Fibroblast of upper back skin (primary cell): ENCODE measurements at places on chromosomes 11 and 22.

DNA sequence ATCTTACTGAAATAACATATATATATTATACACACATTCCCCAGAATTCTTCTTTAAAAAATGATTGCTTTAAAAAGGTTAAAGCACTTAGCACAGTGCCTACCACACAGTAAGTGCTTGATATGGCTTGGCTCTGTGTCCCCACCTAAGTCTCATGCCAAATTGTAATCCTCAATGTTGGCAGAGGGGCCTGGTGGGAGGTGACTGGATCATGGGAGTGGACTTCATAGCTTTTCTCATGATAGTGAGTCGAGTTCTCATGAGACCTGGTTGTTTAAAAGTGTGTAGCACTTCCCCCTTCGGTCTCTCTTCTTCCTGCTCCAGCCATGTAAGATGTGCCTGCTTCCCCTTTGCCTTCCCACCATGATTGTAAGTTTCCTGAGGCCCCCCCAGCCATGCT, 6.2 kb downstream of the CRYAB start:
- peak; percentile 73 for DNase-seq

DNA sequence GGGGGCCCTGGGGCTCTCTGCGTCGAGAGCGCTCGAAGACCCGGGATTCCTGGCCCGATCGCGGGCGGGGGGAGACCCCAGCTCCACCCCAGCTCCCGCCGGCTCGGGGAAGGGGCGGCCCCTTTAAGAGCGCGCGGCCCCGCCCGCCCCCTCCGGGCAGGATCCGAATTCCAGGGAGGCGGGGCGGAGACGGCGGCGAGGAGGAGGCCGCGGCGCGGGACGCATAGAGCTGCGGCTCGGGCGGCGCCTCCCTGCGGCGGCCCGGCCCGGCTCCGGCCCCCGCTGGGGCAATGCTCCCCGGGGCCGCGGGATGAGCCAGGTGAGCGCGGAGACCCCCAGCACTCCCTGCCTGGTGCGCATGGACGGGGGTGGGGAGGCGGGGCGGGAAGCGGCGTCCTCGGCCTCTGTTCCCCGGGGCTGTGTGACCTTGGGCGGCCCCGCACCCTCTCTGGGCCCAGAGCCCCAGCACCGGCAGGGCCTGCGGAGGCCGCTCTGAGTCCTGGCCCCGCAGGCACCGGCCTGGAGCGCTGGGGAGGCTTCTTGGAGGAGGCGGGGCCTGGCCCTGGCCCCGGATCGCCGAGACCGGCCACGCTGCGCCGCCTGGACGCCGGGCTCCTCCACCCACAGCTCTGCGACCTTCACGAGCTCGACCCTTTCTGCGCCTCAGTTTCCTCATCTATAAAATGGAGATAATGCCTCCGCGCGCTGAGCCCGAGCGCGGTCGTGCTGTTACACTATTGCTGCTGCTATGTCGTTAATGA, 565 bp downstream of the GAS2L1 start:
- peak; percentile 69 for DNase-seq

GRCh38 chr11:27075655-27076054, 35.0 kb downstream of the BBOX1 start:
- DNase-seq: no peak

GRCh38 chr11:64238076-64238475, 2.8 kb upstream of the FKBP2 start:
- DNase-seq: no peak

GRCh38 chr11:74005721-74006517, 3.0 kb downstream of the UCP3 start:
- no peak for DNase-seq

- no peak for DNase-seq
These were observed 19.9 kb downstream of the SERGEF start for GRCh38 chr11:17992916-17993315.

DNA sequence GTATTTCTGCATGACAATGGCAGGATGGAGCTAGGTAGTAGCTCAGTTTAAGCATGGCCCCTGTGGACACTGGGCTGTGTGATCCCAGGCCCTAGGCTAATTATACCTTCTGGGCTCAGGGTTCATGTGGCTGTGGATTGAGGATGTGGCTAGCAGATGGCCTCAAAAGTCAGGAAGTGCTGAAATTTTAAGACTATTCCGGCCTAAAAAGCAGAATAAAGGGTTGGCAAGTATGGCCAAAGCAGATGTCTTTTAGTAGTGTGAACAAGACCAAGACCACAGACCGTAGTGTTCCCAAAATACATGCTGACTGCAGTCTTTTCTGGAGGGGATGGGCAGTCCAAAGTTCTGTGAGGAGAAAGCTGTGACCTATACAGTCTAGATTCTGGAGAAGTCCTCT, 115.7 kb upstream of the RAG2 start:
- no peak for DNase-seq

GRCh38 chr11:35853971-35854370, 89.9 kb upstream of the LDLRAD3 start:
- no peak for DNase-seq

GRCh38 chr11:84901991-84902390, 725.2 kb downstream of the DLG2 start:
- peak; percentile 88 for DNase-seq

GRCh38 chr11:128476729-128477128, 110.6 kb downstream of the ETS1 start:
- no peak for DNase-seq

GRCh38 chr11:46977038-46977813, 40.7 kb downstream of the CSTPP1 start:
- no peak for DNase-seq

DNA sequence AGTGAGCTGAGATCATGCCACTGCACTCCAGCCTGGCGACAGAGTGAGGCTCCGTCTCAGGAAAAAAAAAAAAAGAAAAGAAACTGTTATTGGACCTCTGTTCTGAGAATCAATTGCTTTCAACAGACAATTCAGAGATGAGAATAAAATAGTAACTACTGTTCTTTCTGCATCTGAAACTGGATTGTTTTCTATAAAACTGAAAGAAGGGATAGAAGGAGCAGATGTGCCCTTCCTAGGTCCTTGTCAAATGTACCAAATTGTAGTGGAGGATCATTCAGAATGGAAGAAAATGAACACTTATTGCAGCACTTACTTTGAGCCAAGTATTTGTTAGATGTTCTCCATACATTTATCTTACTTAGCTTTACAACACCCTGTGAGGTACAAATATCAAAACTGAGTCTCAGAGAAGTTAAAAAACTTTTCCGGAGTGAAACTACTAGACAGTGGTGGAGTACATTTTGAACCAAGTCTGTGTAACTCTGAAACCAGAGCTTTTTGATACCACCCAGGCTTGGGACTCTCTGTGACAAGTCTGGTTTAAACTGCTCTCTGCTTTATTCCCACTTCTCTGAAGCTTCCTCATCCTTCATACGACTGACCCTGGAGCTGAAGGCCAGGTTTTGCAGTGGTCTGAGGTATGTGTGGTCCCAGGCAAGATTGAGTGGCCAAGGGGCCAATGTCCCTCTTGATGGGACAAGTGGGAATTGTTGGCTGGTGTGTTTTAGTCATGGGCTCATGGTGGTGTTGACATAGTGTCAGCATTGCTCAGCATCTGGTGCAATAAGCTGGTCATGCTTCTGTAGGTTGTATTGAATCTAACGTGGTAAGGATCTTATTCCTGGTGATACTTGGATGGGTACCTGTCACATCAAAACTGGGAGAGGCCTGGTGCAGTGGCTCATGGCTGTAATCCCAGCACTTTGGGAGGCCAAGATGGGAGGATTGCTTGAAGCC, 48.2 kb upstream of the CCDC134 start:
- no peak for DNase-seq

DNA sequence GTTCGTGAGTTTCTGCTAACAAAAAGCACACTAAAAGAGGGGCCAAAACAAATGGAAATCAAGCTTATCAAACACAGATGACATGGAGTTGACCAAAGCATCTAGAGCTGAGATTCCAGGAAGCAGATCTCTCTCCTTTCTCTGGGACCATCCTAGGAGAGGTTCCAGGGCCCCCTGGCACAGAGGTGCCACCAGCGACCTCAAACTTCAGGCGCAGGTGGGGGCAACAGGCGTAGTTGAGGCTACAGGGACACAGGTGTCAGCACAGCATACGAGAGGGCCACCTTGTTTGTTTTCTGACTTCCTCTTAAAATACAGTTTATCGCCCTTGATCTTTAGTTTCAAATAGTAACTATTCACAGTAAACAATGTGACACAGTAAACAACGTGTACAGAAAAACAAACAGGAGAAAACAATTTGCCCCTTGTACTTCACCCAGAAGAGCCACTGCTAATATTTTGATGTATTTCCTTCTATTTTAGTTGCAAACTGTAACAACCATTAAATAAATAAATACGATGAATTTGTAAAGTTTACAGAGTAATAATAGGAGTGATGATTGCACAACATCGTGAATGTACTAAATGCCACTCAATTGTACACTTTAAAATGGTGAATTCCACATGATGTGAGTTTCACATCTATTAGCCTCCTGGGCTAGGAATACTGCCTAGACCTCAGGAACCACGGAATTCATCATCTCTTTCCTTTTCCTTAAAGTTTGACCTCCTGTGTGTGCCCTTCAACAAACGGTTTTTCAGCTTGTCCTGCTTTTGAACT, 52.2 kb downstream of the IGLL5 start:
- DNase-seq: peak; percentile 25

GRCh38 chr22:24405631-24406321, 21.6 kb upstream of the ADORA2A start:
- no peak for DNase-seq

DNA sequence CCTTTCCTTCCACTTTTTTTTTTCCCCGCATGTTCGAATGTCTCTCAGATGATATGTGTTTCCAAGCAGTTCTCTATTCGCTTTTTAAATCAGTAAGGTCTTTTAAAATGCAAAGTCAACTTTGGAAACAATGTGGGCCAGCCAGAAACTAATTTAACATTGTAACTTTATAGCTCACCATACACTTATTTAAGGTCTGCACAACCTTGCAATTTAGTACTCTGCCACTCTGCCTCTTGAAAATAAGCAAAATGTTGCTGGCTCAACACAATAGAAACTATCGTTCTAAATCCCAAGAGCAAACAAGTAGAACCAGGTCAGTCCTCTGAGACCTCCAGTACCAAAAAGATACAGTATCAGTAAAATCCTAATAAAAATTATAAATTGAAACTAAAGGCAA, 109.0 kb downstream of the SIK3 start:
- DNase-seq: no peak

GRCh38 chr11:68855205-68855981, 13.7 kb upstream of the CPT1A start:
- DNase-seq: no peak

DNA sequence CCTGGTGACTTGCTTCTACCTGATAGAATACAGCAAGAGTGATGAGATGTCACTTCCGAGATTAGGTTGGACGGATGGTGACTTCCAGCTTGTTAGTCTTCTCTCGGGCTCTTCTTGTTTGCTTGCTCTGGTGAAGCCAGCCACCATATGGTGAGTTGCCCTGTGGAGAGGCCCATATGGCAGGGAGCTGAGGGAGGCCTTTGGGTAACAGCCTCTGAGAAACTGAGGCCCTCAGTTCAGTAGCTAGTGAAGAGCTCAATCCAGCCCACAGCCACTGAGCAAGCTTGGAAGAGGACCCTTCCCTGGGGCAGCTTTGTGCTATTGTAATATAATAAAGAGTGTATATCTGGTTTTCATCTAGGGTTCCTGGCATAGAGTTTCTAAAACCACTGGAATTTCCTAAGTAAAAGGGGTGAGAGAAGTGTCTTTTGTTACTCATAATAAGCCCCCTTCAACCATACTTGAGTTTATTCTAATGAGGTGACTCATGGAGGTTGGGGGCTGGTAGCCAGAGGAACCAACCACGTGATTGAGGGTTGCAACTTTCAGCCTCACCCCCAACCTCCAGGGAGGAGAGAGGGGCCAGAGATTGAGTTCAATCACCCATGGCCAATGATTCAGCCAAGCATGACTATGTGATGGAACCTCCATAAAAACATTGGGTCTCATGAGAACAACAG, 8.0 kb upstream of the TPCN2 start:
- DNase-seq: peak; percentile 96

- DNase-seq: no peak
These were observed 272.1 kb downstream of the BRD1 start for GRCh38 chr22:49555526-49555925.

- peak; percentile 19 for DNase-seq
These were observed 373.5 kb downstream of the GUCY1A2 start for GRCh38 chr11:106644824-106645223.

- DNase-seq: no peak
These were observed 9.9 kb downstream of the GVQW3 start for GRCh38 chr11:76391021-76391420.

GRCh38 chr22:47090591-47091245, 328.3 kb downstream of the TBC1D22A start:
- DNase-seq: peak; percentile 48

DNA sequence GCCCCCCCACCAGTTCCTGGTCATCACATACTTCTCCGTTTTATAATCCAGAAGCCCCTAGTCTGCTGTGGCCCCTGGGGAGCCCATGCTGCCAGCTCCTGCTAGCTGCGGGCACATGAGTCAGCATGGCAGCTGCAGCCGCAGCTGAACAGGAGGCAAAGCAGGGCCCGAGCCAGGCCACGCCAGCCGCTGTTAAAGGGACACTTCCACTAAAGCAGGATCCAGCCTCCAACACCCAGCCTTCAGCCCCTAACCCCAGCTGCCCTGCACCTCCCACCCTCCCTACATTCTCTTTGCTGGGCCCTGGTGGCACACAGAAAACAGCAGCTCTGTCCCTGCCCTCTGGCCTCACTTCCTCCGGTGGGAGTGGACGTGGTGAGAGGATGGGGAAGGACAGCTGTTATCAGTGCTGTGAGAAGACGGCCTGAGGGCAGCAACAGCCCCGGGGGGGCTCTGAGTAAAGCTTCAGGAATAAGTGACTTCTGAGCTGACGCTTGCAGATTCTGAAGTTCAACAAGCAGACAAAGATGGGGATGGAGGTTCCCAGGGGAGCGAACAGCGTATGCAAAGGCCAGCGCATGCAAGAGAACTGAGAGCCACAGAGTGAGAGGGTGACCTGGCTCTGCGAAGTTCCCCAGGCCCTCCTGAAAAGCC, 688 bp upstream of the LRRC74B start:
- peak; percentile 71 for DNase-seq

- peak; percentile 28 for DNase-seq
These were observed 43.7 kb downstream of the MED15 start for GRCh38 chr22:20550851-20551744.

DNA sequence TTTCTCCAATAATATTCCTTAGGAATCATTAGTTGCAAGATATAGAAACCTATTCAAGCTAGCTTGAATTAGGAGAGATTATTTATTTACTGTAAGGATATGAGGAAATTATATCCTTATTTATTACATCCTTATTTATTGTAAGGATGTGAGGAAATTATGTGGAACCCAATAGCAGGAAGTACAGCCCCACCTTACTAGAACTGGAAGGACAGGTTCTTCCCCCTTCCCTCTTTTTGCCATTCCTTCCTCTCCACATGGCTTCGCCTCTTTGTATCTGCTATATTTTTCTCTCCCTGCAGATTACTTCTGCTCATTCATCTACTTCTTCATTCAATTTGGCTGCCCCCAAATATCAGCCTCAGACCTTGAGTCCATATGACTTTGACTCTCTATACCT, 49.5 kb upstream of the B3GNT6 start:
- DNase-seq: no peak

GRCh38 chr11:109892321-109892794, 200.8 kb upstream of the ZC3H12C start:
- no peak for DNase-seq

GRCh38 chr11:37411289-37411688, 813.3 kb upstream of the RAG2 start:
- DNase-seq: no peak
